ENCODE measurements at places on chromosomes 7 and 10.

GRCh38 chr7:100154651-100155491, 3.7 kb downstream of the TRAPPC14 start:
- no peak for DNase-seq

DNA sequence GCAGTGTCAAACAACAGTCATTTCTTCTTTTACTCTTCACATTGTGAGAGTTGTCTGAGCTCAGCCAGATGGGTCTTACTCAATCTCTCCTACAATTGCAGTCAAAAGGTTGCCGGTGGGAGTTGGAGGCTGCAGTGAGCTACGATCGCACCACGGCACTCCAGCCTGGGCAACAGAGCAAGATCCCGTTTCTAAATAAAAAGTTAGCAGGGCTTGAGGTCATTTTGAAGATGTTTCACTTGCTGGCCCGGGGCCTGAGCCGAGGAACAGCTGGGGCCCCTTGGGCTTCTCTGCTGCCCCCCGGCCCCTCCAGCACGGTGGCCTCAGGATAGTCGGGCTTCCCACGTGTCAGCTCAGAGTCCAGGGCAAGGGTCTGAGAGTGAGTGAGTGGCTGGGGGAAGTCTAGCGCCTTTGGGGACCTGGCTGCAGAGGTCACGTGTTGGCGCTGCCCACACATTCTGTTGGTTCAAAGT, 40.4 kb downstream of the GTF2IRD1 start:
- no peak for DNase-seq

DNA sequence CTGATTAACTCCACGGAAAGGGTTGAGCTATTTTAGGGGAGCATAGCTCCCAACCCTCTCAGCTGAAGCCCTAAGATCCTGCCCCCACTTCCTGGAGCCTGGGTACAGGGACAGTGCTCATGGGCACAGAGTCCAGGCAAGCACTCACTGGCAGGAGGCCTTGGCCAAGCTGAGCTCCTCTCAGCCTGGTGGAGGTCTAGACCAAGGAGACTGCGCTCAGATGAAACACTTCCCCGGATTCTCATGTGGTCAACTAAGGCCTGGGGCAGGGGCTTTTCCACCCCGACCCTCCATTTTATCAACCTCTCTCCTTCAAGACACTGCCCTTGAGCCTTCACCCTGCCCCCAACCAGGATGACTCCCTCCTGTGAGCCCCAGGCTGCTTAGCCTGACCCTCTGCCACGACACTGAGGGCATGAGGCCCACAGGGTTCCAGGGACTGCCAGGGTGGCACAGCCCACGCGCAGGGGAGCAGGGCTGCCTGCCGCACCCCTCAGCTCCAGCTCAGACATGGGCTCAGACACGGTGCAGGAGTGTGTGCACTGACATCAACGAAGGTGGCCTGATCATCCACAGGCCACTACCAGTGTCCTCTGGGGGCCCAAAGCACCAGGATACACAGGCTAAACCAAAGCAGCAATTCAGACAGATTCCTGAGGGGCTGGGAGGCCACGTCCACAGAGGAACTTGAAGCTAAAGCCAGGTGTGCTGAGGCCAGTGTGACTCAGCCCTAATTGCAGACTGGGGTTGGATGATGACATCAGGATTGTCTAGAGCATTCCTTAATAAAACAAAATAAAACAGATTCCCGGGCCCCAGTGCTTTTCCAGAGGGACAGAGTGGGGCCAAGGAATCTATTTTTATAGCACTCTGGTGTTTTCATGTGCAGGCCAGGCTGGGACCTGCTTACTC, 18.8 kb downstream of the CHAT start:
- no peak for DNase-seq

- DNase-seq = no peak
Observed at GRCh38 chr10:78462176-78462575, 428.5 kb downstream of the RPS24 start.

- no peak for DNase-seq
Observed at GRCh38 chr7:1620835-1621234, 49.2 kb upstream of the ELFN1 start.

DNA sequence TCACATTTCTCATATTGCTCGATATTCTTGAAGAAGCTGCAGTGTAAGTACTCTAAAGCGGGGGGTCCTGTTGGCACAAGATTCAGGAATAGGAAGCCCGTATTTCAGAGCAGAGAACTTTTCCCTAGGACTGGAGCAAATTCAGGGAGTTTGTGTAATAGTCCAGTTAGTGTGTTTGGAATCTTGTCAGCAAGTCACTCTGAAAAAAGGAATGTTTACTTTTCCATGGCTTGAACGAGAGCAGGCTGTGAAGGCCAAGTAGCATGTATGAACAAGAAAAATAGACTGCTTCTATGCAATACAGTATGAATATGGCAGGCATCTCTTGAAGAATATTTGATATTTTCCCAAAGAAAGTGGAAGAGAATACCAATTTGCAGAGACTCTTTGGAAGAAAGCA, 39.8 kb downstream of the CDC123 start:
- no peak for DNase-seq

GRCh38 chr7:30934732-30935568, 23.3 kb downstream of the AQP1 start:
- DNase-seq = no peak

GRCh38 chr10:48501226-48501625, 103.6 kb downstream of the ARHGAP22 start:
- no peak for DNase-seq

DNA sequence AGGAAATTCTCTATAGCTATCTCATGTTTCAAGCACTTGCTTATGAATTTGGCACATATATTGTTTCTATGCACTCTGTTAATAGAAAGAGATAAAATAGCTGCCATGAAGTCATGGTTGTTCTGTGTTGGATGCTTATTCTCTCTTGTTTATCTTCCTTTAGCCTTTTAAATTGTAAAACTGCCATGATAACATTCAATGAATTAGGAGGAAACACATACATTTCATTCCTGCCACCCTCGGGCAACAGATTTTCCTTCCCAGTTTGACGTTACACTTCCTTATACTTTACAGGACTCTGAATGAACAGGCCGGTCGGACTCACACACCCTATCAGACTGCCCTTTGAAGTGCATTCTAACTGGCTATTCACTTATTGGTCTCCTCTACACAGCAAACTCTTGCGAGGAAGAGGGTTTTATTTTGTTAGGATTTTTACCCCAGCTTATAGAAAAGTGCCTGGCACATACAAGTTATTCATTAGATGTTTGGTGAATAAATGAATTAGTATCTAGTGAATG, 65.7 kb upstream of the FERD3L start:
- DNase-seq = no peak

GRCh38 chr7:106679153-106679931, 18.4 kb upstream of the CCDC71L start:
- DNase-seq = no peak
